Urothelium cell line (cell line): ENCODE measurements at places on chromosomes 4 and X.

DNA sequence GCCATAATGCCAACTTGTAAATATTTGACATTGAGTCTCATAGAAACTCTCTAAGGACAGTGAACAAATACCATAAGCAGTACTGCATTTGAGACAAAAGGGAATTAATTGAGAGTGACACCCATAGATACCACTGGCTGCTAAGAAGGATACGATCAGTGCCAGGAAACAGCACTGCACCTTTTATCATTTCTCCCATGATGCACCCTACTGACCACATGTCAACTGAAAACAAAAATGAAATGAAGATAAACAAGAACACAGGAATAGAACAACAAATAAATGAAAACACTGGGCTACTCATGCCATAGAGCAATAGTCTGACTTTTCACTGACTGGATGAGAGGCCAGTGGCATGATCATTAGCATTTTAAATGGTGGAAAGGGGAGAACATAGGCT lies 270.8 kb downstream of the MAPK10 start:
- DNase-seq, result no peak

GRCh38 chrX:152893980-152894610 lies 3.8 kb upstream of the ZNF185 start:
- DNase-seq, result no peak

GRCh38 chr4:118935819-118936218 lies 47.2 kb downstream of the SYNPO2 start:
- DNase-seq, result no peak

GRCh38 chr4:113564493-113564892 lies 197.0 kb downstream of the CAMK2D start:
- DNase-seq, result no peak

DNA sequence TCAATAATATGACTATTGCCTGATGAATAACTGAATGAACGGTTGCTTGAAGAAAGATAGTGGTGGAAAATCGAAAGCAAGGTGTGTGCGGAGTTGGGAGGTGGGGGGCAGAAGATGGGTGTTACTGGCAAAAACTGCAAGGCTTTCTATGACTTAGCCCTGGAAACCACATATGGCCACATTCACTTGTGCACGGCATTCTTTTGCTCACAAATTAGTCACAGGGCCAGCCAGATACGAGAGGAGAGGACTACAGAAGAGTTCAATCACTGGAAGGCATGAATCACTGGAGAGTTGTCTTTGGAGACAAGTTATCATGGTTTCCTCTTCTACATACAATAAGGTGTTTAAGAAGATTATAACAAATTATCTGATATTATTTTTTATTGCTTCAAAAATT lies 626.5 kb upstream of the CPEB2 start:
- peak; percentile 2 for DNase-seq

DNA sequence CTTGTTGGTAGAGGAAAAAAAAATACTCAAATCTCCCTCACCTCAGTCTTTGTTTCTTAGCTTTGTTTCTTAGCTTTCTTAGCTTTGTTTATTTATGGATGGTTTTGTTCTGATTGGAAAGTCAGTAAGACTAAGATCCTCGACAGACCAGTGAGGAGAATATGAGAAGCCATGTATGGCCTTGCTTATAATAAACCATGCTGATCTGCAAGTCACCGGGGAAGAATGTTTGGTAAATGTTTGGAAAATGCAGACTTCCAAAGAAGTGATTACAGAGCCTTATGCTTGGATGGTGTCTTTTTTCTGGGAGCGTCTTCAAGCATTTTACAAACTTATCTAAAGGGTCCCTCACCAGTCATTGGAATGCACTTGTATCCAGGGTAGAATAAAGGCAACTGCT lies 90.1 kb upstream of the NOCT start:
- no peak for DNase-seq

DNA sequence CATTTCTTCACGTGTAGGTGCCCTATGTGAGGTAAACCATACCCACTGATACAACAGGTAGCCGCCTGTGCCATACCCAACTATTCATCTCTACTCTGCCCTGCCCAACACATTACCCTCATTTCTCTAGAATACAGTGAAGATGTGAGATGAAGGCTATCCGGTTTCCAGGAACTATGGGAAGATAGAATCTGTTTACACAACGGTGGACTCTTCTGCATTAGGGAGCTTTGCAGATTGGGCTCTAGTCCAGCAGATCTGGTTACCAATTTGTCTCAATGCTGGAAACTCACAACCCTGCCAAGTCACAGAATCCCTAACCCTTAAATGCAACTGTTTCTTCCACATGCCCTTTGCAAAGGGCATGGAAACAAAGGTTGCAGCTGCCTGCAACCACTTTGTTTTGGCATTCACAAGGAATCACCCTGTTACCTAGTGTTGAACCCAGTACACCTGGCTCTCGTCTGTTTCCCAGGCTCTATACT lies 6.4 kb upstream of the SLAIN2 start:
- DNase-seq, result no peak

GRCh38 chr4:146638786-146639505 lies at the start of gene POU4F2:
Gene POU4F2, plus strand, starts transcription at chr4:146638893. Its CDS starts 248 bp downstream, at chr4:146639141.
- peak; percentile 52 for DNase-seq

DNA sequence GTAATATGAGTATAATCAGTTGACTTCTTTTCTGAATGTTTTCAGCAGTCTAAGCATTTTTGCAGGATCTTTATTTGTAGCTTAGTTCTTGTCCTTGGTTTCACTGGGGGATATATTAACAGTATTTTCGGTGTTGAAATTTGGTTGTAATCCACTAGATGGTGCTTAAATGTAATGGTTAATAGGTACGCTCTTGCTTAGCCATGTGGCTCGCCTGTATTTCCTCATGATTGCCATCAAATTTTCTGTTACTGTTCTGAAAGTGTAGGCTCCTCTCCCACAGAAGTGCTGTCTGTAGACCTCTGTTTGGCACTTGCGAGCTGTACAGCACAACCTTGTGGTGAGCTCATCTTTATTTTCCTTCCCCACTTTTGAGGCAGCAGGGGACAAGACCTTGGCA lies 3.9 kb upstream of the FAAH2 start:
- peak; percentile 8 for DNase-seq

DNA sequence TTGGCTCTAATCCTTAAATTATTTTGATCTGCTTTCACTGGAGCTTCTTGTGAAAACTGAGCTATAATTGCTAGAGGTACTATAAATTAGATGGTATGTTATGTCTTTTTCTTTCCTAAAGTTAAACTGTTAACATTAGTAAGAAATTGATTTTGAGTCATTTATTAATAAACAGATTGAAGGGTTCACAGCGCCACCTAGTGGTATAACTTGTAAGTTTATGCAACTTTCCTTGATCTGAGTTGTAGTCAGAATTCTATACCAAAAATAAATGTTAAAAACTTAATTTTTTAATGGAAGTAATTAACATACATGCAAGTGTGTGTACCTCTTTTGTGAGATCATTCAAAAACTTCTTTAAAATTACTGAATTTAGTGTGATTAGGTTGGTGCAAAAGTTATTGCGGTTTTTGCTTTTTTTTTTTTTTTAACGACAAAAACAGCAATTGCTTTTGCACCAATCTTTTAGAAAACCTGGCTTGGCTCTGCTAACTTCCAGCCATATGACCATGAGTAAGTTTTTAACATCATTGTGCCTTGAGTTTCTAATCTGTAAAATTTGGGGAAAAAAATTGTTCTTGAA lies 151.5 kb downstream of the CENPC start:
- DNase-seq, result no peak

DNA sequence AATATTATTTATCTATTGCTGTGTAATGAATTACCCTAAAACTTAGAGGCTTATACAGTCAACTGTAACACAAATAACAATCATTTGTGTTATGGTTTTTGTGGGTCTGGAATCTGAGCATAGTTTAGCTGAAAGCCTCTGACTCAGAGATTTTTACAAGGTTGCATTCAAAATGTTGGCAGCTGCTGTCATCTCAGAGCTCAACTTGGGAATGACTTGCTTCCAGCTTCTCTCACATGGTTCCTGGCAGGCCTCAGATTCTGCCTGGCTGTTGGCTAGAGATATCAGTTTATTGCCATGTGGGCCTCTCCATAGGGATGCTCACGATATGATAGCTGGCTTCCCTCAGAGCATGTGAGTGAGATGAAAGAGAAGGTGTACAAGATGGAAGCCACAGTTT lies 70.2 kb upstream of the BRWD3 start:
- DNase-seq, result peak; percentile 23

GRCh38 chr4:1899149-1900086 lies 28.2 kb downstream of the NSD2 start:
- DNase-seq, result peak; percentile 74

- DNase-seq, result peak; percentile 29
These were observed 805 bp downstream of the ATP8A1 start for GRCh38 chr4:42655921-42656678.

- DNase-seq, result no peak
These were observed 135.8 kb downstream of the CDS1 start for GRCh38 chr4:84718699-84719098.

GRCh38 chr4:54446581-54446980 lies 211.2 kb upstream of the KIT start:
- no peak for DNase-seq

DNA sequence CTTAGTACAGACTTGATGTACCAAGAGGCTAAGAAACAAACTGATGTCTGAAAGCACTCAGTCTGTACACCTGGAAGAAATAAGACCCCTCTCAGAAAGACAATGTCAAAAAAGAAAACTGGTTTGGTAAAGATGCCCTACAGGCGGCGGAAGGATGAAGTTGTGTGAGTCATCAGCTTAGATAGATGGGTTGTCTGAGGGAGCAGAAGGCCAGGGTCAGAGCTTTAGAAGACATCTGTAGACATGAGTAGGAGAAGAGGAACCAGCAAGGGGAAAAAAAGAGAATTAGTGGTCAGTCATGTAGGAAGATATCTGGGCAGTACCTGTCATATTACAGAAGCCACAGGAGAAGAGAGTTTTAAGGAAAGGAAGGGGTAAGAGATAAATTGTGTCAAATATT lies 8.3 kb downstream of the SRPX2 start:
- DNase-seq, result no peak

- no peak for DNase-seq
These were observed 17.7 kb downstream of the MID1 start for GRCh38 chrX:10602646-10603045.

DNA sequence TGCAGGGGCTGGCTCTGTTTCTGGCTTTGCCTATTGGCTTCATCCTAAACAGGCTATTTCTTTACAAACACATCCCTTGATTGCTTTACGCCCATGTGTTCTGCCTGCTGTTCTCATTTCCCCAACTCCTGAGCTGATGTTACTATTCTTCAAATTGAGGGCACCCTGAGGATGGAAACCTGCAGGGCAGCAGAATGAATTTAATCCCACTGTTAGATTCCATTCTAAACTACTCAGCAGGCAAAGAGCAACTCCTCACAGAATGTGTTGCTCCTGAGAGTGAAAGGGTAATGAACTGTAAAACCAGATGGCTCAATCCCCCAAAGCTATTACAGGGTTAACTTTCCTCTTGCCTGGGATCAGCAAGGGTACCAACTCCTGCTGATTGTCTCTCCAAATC lies 75.7 kb downstream of the ANKRD50 start:
- no peak for DNase-seq

DNA sequence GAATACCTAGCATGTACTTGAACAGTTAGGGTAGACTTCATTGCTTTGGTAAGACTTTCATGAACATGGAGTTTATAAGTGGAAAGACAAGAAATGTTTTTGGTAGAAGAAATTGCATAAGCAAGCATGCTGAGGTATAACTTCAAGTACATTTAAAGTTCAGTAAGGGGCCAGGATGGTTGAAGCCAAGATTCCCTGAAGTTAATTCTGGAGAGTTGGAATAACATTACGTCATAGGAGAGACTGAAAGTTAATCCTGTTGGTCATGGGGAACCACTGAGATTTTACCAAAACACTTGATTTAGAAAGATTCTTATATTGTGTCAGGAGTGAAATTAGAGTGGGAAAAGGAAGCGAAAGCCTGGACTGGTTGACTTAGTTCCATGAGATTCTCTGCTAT lies 767.5 kb upstream of the MAGEB2 start:
- DNase-seq, result no peak

DNA sequence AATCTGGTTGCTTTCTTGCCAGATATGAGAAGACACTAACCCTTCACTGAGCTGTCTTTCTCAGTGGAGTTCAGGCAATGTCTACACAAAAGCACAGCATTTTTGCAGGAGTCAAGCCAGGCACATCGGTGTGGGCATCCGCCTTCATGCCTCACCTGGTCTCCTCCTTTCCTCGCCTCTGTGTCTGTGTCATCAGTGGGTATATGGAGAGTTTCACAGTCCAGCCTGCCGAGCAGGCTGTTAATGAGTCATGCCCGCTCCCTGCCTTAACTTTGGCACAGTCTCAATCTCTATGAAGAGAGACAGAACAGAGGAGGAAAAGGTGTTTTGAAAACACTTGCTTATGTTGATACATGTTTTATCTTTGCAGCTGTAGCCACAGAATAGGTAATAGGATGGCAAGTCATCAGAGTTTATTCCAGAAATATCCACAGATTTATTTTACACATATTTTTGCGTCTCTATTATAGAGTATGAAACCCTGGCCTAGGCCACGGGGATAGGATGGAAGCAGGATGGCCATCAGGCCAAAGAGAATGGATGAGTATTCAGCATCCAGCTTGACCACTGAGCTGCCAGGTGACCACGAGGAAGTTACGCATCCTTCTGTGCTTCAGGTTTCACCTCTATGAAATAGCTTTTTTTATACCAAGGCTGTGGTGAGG lies 32.8 kb upstream of the MAML3 start:
- DNase-seq, result peak; percentile 78

GRCh38 chr4:155952501-155952901 lies 1.2 kb downstream of the CTSO start:
- DNase-seq, result no peak

DNA sequence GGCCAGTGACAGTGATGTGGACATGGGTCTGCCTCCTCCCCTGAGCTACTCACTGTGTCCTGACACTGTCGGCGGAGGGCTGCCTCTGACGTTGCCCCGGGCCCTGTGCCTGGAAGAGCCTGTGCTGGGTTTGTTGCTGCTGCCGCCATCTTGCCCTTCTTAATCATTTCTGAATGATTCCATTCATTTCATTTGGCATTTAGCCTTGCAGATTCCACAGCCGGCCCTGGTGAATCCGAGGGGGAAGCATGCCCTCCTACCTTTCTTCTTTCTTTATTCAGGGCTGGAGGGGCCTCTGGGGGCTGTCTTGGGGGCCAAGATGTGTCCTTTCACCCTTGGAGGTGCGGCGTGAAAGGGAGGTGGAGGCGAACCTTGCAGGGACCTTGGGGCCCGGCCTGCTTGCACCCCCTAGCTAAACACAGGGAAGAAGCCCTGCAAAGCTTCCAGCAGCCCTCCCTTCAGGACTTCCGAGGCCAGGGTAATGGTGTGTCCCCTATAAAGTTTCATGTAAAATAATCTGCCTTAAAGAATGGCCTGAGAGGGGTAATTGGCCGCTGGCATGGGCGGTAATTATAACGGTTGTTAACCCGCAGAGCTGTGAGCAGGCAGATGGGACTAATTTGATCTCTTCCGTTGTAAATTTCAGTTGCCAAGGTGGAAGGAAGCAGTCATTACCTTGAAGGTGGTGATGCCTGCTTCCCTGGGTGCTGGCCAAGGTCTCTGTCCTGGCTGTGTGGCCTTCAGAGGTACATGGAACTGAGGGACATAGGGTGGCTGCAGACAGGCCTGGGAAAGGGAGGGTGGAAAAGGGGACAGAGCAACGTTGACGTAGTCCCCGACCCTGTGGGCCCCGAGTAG lies 92.3 kb downstream of the PSAPL1 start:
- no peak for DNase-seq
